ENCODE measurements at places on chromosomes 6 and 20. TPM values are rescaled to one million over a fixed set of nuclear protein-coding genes. Genes with fewer than 3 reads are reported as not detected.

GRCh38 chr20:1945660-1946059 lies 48.2 kb downstream of the PDYN start:
- no peaks in the 10 kb centered on the region for H3K36me3 ChIP-seq
- H3K27ac ChIP-seq: no peak overlapping the region
- no peaks in the 10 kb centered on the region for H3K4me1 ChIP-seq
- no peaks in the 10 kb centered on the region for H3K27me3 ChIP-seq

- no peaks in the 10 kb centered on the region for H3K36me3 ChIP-seq
- H3K27me3 ChIP-seq: no peaks in the 10 kb centered on the region
- no peak for DNase-seq
- no peak overlapping the region for H3K27ac ChIP-seq
- H3K4me3 ChIP-seq: no peak overlapping the region
- H3K4me1 ChIP-seq: no peaks in the 10 kb centered on the region
Observed at GRCh38 chr6:91081452-91082067, 494.7 kb upstream of the MAP3K7 start.

BPI gene
- total RNA-seq: not detected

- peak; percentile 24 for DNase-seq
- H3K27ac ChIP-seq: no peak overlapping the region
- H3K4me1 ChIP-seq: peaks cover 19% of the 10 kb centered on the region
- no peak overlapping the region for H3K4me3 ChIP-seq
Observed at GRCh38 chr6:159929819-159930218, 39.0 kb downstream of the MAS1 start.

DNA sequence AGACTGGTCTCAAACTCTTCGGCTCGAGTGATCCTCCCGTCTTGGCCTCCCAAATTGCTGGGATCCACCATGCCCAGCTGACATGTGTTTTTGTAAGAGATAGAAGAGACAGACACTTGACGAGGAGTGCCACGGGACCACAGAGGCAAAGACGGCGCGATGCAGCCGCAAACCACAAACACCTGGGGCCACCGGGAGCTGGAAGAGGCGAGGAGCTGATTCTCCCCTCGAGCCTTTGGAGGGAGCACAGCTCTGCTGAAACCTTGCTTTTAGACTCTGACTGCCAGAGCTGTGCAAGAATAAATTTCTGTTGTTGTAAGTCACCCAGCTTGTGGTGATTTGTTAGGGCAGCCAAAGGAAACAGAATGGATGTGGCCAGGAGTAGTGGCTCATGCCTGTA lies 46.9 kb downstream of the TFAP2C start:
- no peaks in the 10 kb centered on the region for H3K4me1 ChIP-seq
- H3K27ac ChIP-seq: no peak overlapping the region
- H3K36me3 ChIP-seq: no peaks in the 10 kb centered on the region
- no peak for DNase-seq
- H3K4me3 ChIP-seq: no peak overlapping the region

VGLL2 gene
- total RNA-seq: not detected
